NCI-H226 (cell line): ENCODE measurements at places on chromosomes 5 and 9.

- no peak for DNase-seq
These were observed 5.6 kb upstream of the PURA start for GRCh38 chr5:140108093-140109017.

DNA sequence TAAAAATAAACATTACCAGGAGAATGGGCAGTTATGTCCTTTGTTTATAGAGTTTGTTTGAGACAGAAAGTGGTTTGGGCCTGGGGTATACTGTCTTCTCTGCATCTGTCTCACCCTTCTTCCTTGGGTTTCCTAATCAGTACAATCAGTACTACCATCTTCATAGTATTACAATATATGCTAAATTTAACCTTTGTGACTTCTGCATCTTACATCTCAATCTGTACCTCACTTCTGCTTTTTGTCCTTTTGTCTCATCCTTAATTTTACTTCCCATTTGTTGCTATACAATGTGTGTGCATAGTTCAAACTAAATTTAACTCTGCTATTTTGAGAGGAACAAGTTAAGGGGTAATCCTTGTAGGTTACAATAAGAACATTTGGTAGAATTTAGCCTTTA lies 19.6 kb downstream of the FBXO38 start:
- DNase-seq: no peak

GRCh38 chr5:117776977-117777376 lies 1202.4 kb upstream of the SEMA6A start:
- no peak for DNase-seq

- DNase-seq: peak; percentile 89
These were observed 71.9 kb downstream of the MAP1B start for GRCh38 chr5:72179028-72179815.
